SJCRH30 (cell line): ENCODE measurements at places on chromosomes 1 and 21.

GRCh38 chr1:6357243-6357936 lies 36.2 kb downstream of the ACOT7 start:
- no peak for DNase-seq

DNA sequence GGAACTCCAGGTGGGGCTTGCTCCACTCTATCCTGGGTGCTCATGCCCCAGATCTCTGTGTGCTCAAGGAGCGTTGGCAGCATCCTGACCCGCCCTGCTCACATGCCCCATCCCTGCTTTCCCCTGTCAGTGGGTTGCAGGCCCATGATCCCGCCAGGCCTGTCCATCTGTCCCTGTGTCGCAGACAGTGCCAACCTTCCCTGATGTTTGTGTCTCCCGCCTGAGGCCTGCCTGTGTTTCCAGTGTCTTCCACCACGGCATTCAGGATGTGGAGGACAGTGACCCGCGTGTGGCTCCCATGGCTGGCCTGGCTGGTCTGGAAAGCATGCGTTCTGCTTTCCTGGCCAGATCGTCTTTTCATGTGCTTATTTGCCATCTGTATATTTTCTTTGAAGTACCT lies 82.9 kb downstream of the PCBP3 start:
- no peak for DNase-seq

GRCh38 chr1:94543001-94543400 lies 1.4 kb upstream of the F3 start:
- no peak for DNase-seq

DNA sequence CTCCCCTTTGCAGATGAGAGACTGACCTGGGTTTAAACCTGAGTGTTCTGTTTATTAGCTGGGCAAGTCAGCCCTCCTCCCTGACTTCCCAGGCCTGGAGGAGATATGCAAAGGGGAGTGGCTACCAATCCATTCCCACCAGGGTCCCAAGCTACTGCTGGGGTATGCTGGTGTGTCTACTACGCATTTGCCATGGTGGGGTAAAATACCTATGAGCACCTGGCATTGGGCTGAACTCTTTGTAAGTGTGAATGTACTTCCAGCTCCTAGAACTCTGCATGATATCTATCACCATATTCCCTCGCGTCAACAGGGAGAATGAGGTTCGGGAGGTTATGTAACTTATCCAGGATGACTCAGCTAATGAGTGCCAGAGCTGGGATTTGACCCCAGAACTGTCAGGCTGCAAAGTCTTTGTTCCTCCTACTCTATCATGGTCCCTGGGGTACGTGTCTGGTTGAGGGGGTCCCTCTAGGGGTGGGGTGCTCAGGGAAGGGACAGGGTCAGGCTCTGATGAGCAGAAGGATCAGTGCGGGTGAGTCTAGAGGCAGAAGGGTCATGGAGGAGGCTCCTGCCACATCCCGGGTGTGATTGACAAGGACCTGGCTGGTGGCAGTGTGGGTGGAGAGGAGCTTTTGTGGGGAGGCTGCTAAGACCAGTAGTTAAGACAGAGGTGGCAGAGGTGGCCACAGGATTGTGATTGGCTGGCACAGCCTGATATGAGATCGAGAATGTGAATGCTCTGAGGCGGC lies 16.7 kb downstream of the AMPD2 start:
- no peak for DNase-seq

DNA sequence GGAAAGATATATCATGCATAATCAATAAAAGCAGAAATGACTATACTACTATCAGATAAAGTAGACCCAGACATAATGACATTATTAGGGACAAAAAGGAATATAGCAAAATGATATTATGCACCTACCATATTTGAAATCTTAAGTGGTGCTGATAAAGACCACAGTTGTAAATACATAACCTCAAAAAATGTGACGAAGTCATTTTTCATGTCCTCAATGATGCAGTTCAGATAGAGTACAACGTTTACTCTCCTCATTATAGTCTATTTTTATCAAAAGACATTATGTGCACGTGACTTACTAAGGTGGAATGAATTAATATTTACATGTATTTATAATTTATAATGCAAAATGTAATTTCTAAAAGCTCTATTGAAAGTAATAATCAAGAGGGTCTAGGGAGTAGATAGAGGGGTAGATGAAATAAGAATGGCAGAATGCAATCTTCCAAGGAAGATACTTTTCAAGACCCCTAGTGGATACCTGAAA lies 61.7 kb upstream of the TNFSF4 start:
- DNase-seq = peak; percentile 6

DNA sequence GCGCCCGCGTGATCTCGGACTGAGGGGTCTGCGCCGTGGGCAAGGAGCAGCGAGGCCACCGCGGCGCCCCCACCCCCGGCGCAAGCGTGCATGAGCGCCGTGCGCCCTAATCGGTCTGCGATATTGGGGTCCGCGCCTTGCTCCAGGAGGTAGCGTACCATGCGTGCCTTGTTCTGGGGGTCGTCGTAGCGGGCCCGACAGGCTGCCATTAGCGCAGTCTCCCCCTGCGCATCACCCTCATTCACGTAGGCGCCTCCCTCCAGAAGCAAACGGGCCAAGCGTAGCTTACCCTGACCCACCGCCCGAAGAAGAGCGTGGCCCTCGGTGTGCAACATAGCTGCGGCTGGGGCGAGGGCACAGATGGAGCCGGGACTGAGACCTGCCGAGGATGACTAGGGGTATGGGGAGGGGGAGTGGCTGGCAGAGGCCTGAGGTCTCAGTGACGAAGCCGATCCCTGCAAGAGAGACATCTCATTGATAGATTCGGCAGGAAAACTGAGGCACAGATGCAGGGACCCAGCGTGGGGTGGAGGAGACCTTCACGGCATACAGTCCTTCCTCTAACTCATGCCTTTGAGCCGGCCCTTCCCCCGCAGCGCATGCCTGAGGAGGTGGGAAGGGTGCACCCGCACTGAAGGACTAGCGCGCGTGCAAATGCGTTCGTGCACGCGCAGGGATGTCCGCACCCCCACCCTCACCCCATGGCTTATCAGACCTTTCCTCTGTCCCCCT lies 2.8 kb downstream of the ANKRD34A start:
- no peak for DNase-seq

DNA sequence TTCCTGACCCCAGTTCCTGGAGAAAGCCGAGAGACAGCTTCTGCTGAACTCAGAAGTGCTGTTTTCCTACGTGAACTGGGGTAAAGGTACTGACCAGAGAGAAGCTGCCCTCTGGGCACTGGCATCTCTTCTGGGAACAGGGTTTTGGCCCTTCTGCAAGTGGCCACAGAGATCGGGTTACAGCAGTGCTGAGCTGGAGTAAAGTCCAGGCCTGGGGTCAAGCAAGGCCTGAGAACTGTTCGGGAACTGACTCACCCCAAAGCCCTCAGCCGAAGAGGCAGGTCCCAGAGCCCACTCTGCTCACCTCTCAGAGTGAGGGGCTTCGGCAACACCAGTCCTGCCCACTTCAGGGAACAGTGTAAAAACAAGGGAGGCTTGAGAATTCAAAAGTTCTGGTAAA lies 177.2 kb upstream of the RUNX1 start:
- peak; percentile 34 for DNase-seq

GRCh38 chr1:211469938-211470529 lies 21.9 kb downstream of the RD3 start:
- DNase-seq = peak; percentile 66

- DNase-seq = no peak
Measured at GRCh38 chr1:59697150-59697800, 117.5 kb upstream of the HOOK1 start.

- no peak for DNase-seq
Measured at GRCh38 chr1:54767526-54767925, 3.2 kb upstream of the PARS2 start.

DNA sequence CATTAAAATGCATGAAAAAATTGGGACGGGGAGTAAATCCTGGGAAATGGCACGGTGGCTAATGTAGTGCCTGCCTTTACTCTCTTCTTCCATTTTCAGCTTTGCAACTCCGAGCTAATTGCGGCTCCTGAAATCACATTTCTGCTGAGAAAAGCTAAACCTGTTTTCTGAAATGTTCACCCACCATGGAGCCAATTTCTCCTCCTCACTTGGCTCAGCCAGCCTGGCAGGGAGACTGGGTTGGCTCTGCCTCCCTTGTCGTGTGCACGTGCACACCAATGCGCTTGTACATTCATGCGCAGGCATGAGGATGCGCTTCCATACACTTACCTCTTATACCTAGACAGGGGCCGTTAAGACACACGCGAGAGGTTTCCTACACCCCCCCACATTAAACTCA lies 165.4 kb downstream of the PLXNA2 start:
- DNase-seq = no peak

DNA sequence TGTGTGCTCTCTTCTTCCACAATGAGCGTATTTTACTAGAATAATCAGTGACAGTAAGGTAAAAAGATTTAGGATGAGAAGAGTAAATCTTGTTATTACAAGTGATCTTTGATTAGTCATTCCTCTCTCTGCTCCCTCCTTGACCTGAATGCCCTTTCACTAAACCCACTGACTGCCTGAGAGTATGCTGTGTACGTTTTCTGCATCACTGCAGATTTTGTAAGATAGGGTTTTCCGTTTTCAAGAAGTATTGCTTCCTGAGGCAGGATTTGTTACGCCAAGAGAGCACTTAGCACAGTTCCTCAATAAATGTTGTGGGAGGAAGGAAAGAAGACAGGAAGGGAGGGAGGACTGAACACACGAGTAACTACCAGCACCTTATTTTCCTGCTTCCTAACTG lies 7.7 kb upstream of the LAMB3 start:
- no peak for DNase-seq

DNA sequence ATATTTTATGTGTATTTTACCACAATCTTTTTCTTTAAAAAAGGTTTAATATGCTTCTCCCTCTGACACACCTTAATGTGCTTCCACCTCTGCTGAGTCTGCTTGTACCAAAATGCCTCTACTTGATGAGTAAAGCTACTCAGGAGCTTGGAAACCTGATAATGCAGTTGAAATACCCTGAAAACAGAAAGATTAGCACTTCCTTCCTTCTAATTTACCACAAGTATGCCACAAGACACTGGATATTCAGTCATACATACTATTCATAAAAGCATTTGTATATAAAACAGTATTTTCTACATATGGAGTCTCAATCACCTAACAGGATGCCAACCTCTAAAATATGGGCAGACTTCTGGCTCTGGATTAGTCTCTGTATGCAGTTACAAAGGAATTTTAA lies 55.0 kb downstream of the SLC35D1 start:
- no peak for DNase-seq

DNA sequence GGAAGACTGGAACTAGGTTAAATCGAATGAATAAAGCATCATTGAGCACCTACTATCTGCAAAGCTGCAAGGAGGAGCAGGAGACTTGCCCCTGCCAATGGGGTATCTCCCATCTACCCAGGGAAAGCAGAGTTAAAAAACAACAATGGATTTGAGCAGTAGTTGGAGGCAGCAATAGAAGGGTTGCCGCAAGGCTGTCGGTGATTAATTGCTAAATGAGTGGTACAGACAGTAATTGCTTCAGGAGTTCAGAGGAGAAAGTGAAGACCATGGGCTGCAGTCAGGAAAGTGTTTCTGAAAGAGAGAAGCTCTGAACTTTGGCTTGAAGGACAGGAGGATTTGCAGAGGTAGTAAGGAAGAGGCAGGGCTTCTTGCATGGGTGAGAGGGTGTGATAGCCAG lies 152.9 kb downstream of the ACTL8 start:
- DNase-seq = no peak

- DNase-seq = no peak
Measured at GRCh38 chr1:150995896-150996295, 10.8 kb downstream of the MINDY1 start.

DNA sequence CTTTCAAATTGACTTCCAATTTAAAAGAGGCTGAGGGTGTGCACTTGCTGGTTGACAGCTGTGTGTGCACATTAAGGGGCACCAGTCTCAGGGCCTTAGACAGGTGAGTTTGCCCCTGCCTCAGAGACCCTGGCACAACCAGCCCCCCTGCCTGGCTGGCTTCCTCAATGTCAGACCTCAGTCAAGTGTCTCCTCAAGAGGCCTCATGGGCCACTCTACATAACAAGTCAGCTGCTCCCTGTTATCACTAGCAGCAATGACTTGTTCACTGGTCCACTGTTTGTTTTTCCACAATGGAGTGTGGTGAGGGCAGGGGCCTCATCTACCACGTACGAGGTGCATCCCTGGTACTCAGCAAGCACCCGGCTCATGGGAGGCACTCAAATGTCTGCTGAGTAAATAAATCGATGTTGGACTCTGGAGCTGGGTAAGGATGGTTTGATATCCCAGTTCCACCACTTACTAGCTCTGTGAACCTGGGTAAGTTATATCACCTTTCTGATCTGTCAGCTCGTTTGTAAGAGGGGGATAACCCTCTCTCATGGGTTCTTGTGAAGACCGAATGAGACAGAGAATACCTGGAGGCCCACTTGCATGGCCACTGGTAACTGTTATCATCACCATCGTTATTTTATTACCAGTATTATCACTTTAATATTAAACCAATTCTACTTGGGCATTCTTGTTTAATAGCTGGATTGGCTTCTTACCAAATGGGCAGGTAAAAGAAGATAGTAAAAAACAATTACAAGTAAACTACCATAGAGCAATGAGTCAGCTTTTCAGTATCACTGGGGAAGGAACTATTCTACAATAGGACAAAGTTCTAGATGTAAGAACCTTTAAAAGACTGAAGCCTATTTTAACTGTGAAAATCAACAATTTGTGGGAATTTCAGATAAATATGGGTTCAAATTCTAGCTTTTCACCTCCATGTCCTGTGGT lies 64.6 kb downstream of the SLC66A1 start:
- DNase-seq = no peak

DNA sequence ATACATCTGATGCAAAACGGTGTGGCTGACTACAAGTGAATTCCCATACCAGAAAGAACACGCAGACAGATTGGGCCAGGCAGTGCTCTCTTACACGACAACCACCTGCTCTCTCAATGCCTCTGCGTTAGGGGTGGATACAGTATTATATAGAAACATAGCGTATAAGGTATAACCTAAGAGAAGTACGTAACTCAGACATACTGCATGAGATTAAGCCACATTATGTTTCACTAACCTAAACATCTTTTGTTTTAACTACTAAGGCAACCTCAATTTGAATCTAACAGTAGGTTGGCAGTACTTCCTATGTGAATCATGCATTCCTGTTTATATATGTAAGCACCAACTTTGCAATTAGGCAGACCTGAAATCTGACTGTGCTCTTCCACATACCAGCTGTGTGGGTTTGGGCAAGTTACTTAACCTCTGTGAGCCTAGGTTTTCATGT lies 58.1 kb upstream of the COA6 start:
- no peak for DNase-seq

GRCh38 chr1:3248155-3249141 lies 179.4 kb downstream of the PRDM16 start:
- peak; percentile 53 for DNase-seq

DNA sequence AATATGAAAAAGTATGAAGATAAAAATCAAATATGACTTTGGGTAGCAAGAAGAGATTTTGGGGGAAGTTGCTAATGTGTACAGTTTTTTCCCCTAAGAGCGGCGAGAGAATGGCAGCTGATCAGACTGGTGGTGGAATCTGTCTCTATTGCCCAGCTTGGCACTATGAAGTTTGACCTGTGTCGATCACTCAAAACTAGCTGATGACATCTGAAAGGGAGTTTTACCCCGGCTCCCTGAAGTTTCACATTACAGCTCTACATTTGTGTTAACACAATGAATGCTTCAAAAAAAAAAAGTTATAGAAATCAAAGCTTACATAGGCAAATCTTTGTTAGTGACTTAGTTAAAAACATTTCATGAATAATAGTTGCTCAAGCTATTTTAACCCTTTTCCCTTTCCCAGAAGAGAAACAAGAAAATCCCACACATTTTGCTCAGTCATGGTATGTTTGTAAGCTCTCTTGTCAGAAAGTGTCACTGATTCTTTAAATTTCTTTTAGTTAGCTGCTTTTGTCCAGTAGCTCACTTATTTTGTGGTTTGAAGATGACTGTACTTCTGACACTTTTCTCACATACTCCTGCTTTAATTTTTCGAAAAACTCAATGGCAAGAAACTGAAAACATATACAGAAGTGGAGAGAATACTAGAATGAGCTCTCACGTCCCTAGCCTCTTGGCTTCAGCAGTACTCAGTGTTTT lies 41.3 kb downstream of the DYRK1A start:
- DNase-seq = no peak
